CD4-positive, alpha-beta memory T cell (primary cell): ENCODE measurements at places on chromosomes 5 and 9.
A peak's percentile ranks its signal among the peaks of the same experiment; 100 is the strongest.

GRCh38 chr9:121298689-121299466 is 30.9 kb downstream of the GSN start:
- DNase-seq = no peak

- DNase-seq = no peak
Observed at GRCh38 chr9:8331507-8332330, 532.1 kb upstream of the DMAC1 start.

GRCh38 chr9:99027443-99027842 is 77.5 kb upstream of the TGFBR1 start:
- DNase-seq = no peak

DNA sequence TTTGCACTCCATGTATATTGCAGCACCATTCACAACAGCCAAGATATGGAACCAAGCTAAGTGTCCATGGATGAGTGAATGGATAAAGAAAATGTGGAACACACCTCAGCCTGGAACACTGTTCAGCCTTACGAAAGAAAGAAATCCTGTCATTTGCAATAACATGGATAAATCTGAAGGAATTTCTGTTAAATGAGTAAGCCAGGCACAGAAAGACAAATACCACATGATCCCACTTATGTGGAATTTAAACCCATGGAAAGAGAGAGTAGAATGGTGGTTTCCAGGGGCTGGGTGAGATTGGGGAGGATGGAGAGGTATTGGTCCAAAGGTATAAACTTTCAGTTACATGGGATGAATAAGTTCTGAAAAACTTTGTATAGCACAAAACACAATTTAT is 228.9 kb upstream of the CD180 start:
- DNase-seq = no peak

DNA sequence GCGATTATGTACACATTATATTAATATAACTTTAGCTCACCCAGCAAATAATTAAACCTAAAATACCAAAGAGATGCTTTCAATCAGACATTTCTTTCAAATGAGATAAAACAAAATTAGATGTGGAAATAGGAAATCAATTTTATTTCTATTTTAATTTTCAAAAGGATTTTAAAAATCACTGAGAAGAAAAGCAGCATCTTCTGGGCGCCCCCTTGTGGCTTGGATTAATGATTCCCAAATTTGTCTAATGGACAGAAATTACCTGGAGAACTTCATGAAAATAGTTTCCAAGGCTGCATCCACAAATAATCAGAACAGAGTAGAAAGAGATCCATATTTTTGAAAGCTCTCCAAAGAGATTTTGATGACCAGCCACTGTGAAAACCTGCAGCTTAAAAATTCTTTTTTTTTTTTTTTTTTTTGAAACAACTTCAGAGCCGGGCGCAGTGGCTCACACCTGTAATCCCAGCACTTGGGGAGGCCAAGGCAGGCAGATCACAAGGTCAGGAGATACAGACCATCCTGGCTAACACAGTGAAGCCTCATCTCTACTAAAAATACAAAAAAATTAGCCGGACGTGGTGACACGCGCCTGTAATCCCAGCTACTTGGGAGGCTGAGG is 50.9 kb upstream of the CEMIP2 start:
- peak; percentile 52 for DNase-seq

DNA sequence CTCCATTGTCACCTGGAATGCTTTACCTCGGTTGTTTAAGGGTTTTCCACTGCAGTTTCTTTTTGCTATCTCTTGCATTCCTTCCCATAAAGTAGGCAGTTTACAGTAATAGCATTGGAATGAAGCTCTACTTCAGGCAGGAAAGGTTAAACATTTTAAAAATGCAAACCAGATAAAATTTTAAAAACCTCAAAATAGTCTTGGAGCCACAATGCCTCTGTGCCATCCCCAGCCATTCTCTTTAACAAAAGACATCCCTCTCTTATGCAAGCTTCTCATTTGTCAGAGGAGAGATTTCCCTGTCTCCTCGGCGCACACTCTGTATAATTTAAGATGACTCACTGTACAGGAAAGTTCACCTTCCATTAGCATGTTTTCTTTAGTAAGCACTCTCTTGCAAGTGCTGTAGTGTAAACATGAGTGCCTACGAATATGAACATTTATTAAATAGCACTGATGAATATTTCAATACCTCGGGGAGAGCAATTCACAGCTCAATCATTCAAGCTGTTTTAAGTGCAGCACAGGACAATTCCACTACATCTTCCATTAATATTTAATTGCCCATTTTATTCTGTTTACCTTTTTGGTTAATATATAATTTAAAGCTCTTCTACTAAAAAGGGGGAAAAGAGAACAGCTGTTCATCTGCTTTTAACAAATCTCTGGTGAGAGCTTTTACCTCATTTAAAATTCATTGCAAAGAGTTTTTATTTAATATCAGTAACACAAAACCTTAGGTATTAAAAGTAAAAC is 343.6 kb downstream of the SPATA31D1 start:
- DNase-seq = no peak

DNA sequence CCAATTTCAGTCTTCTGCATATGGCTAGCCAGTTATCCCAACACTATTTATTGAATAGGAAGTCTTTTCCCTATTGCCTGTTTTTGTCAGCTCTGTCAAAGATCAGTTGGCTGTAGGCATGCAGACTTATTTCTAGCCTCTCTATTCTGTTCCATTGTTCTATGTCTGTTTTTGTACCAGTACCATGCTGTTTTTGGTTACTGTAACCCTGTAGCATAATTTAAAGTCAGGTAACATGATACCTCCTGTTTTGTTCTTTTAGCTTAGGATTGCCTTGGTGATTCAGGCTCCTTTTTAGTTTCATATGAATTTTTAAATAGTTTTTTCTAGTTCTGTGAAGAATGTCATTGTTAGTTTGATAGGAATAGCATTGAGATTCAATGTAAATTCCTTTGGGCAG is 104.9 kb upstream of the SLCO6A1 start:
- no peak for DNase-seq

GRCh38 chr9:97601228-97601898 is 31.8 kb downstream of the TSTD2 start:
- DNase-seq = no peak

GRCh38 chr5:123514615-123515355 is 2.8 kb downstream of the CSNK1G3 start:
- no peak for DNase-seq

- no peak for DNase-seq
Observed at GRCh38 chr5:174850565-174851169, 126.3 kb downstream of the MSX2 start.

GRCh38 chr9:98990181-98990870 is 46.6 kb downstream of the COL15A1 start:
- DNase-seq = no peak

GRCh38 chr5:33423018-33423630 is 17.6 kb upstream of the TARS1 start:
- DNase-seq = no peak

DNA sequence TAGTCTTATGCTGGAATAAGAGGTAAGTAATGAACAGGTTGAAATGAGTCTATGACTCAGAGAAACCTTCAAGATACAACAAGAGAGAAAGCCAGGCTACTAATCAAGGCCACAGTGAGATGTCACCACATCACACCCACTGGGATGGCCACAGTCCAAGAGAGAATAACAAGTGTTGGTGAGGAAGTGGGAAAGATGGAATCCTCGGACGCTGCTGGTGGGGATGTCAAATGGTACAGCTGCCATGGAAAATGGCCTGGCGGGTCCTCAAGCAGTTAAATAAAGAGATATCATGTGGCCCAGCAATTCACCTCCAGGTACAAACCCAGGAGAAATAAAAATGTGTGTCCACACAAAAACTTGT is 41.9 kb upstream of the NEURL1B start:
- no peak for DNase-seq

- DNase-seq = peak; percentile 53
Observed at GRCh38 chr9:33458444-33458843, 11.1 kb upstream of the AQP3 start.

GRCh38 chr5:150377964-150378694 is 20.6 kb downstream of the TCOF1 start:
- no peak for DNase-seq

DNA sequence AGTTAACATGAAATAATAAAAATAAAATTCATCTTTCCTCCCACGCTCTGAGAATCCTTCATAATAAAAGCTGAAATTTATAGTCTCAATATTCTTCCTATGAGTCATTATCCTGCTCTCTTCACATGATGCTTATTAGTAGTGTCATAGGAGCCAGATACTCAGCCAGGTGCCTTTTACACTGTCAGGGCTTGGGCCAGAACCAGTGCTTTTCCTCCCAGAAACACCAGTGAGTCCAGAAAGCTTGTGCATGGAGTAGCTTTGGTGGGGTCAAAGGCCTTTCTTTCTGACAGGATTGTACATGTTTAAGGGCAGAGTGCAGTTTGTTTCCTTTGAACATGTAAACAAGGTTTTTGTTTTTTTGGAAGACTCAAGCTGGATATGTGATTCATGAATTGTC is 6.8 kb downstream of the LSM11 start:
- DNase-seq = no peak

DNA sequence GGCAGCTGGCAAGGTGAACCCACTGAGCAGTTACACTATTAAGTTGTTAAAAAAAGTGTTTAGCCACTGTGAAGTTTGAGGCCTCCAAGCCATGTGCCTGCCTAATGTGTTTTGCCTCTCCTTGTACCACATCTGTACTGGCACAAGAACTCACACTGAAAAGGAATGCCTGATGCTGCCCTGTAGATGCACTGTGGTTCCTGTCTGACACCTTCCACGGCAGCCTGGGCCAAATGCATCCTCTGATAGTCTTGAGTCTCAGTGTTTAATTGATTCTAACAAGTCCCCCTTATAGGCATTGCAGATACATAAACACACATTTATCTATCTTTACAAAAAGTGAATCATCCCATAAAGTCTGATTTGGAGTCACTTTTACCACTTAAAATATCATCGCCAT is 169.9 kb downstream of the TTC39B start:
- no peak for DNase-seq

DNA sequence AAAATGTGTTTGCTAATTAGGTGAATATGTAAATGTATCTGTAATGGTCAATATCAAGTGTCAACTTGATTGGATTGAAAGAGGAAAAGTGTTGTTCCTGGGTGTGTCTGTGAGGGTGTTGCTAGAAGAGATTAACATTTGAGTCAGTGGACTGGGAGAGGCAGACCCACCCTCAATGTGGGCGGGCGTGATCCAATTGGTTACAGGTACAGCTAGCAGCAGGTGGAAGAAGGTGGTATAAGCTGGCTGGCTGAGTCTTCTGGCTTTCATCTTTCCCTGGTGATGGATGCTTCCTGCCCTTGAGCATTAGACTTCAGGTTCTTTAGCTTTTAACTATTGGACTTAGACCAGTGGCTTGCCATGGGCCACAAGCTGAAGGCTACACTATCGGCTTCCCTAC is 779.0 kb upstream of the CTNND2 start:
- no peak for DNase-seq

- no peak for DNase-seq
Observed at GRCh38 chr5:177994063-177994462, 2.0 kb downstream of the PROP1 start.

DNA sequence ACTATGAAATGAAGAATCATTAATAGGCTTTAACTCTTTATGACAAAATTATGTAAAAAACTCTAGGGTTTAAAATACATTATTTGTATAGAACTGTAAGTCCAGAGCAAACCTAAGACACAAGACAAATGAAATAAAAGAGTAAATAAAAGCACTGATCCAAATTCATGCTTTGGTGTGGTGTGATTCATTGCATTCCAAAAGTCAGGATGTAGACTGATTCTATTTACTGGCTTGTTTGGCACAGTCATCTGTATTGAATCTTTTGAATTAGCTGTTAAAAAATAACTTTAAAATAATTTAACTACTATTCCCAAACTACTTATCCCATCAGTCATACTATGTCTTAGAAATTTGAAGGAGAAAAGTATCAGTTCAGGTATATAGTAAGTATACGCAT is 31.1 kb downstream of the IL4 start:
- DNase-seq = no peak

- DNase-seq = no peak
Observed at GRCh38 chr9:76321195-76321828, 72.9 kb downstream of the RFK start.

DNA sequence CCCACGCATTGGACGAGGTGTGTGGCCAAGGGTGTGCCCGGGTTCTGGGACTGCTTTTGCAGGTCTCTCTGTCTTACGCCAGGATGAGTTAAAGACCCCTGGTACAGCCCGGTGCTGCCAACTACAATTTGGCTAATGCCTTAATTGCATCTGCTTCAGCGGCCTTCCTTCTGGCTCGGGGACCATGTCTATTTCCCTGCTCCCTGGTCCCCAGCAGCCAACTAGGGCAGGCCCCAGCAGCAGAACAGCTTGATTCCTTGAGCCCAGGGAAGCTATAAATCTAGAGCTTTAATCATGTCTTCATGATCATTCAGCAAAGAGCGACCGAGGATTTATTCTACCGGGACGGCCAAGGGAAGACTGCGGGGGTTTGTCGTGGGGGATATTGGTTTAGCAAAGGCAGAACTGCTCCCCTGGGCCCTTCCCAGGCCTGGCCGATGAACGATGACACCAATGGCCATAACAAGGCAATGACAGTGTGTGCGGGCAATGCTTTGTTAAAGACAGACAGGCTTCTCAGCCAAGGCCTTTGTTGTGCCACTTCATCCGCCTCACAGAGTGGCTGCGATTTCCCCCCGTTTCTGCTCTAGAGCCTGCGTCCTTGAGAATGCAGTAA is 51.4 kb downstream of the CFAP77 start:
- DNase-seq = no peak

DNA sequence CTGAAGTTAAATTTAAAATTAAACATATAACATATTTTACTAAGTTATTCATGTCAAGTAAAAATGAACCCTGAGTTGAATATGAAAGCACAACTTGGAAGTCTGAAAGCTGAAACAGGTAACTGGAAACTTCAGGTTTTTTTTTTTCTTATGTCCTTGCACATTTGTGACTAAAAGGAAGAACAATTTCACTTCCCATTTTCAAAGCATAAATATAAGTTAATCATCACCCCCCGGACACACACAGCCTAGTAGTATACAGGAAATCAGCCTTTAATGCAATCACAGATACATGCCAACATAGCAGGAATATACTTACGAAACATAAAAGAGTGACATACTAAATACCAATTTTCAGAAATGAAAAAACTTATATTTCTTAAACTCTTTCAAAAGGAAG is 225.9 kb downstream of the RFX3 start:
- no peak for DNase-seq
